ENCODE measurements at places on chromosomes 7 and 10.

- peak; percentile 72 for DNase-seq
Observed at GRCh38 chr10:102629661-102630614, 14.3 kb upstream of the TRIM8 start.

- peak; percentile 64 for DNase-seq
Observed at GRCh38 chr7:134632937-134633540, 13.6 kb upstream of the BPGM start.

- DNase-seq, result no peak
Observed at GRCh38 chr10:11530806-11531205, 80.6 kb downstream of the USP6NL start.

GRCh38 chr7:89926701-89927100 lies 227.6 kb upstream of the STEAP1 start:
- DNase-seq, result no peak

GRCh38 chr10:112279433-112279832 lies 3.8 kb upstream of the TECTB start:
- DNase-seq, result no peak

- DNase-seq, result no peak
Observed at GRCh38 chr10:120943542-120943941, 92.4 kb downstream of the WDR11 start.

- DNase-seq, result no peak
Observed at GRCh38 chr10:42491001-42491592, 147.3 kb downstream of the ZNF33B start.

DNA sequence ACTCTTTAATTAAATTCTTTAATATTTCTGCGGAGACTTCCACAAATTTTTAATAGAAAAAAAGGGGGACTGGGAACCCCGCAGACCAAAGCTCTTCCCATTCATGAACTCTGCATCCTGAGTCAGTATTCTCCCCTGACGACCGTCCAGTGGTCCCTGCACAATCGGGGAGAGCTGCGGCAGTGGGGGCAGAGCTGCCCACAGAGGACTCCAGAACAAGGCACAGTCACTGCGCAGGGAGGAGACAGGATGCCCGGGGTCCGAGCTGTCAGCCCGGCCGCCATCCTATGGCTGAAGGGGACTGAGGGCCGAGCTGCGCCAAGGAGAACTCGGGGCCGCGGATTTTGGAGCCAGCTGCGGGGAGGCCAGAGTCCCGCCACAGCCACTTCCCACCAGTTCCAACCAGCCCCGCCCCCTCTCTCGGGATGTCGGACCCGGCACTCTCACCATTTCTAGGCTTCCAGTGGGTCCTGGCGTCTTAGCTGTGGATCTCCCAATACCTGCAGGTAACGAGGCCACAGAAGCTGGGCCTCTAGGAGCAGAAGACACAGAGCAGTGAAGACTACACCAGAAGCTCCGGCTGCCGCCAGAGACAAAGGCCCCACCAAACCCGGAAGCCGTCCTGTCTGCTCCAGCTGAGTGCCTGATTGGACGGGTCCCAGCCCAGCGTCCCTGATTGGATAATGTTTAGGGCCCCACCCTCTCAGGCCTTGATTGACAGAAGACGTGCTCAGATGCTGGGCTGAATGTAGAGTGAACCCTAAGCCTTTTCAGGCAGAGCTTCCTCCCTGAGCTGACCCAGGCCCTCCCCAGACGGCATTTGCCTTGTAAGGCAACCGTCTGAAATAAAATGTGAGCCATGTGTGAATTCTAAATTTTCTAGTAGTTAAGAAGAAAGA lies at the start of gene ERV3-1:
Gene ERV3-1 (minus strand): TSS at position 594 of the 899 bp plus-strand sequence. CDS start 13,661 bp downstream, outside the sequence.
- DNase-seq, result peak; percentile 92

DNA sequence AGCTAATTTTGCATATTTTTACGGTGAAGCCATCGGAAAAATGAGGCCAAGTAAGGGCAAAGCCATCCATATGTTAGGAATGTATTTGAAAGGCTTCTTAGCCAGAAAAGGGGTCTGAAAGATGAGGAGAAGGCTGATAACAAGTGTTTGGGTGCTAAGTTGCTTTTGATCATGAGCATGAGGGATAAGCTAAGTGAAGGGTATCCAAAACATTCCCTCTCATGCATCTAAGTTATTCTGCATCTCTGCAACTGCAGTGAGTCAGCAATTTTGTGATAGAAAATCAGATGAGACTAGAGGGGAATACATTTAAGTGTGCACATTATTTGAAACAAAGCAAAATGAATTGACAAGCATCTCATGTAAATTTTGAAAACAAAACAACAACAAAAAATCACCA lies 282.8 kb downstream of the GPR158 start:
- DNase-seq, result no peak

DNA sequence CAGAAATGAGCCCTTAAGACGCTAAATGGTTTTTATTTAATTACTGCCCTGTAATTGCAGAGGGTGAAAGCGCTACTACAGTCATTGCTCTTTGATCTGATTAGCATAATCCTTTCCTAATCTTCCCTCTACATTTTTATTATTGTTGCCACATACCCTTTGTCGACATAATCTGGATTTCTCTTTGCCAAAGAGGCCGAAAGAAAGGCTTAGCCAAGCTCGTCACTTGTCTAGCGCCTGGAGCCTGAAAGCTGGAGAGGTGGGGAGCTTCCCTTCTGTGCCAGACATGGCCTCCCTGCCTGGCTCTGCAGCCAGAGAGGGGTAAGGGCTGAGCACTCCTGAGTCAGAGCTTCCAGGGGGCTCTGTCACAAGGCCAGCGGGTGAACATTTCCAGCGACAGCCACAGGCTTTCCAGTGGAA lies 145.9 kb downstream of the PRKAG2 start:
- DNase-seq, result no peak

DNA sequence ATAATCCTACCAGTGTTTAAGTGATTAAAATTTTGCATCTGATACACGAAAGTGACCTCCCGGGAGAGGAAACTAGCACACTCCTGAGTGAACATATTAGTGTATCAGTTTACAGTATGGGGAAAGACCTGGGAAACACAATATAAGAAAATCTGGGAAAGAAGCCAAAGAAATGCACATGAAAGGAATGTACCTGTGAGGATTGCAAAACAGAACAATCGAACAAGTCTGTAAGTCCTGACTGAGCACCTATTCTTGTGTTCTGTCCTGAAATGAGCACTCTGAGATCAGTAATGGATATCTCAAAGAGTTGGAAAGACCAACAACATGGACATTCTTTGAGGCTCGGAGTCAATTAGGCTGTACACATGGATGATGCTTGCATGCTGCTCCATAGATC lies 554.7 kb downstream of the SORCS3 start:
- DNase-seq, result no peak

- no peak for DNase-seq
Observed at GRCh38 chr7:1691601-1692514, 21.8 kb downstream of the ELFN1 start.

DNA sequence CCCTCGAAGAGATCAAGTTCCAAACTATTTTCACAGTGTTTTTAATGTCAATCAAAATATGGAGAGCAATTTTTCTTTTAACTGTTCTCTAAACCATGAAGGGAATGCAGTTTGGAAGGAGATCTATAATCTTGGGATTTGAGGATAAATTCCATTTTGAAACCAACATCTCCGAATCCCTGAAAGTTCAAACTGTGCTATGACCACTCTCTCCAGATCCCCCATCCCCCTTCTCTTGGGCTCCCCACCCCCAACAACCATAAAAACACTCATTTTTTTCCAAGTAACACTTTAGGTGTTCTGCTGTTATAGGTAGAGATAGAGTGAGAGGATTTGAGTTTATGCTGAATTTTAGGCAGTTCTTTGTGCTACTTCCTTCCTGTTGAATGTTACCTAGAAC lies 1.7 kb downstream of the CALD1 start:
- DNase-seq, result no peak

- peak; percentile 29 for DNase-seq
Observed at GRCh38 chr7:82131215-82131614, 312.4 kb downstream of the CACNA2D1 start.
